B cell (primary cell): ENCODE measurements at places on chromosomes 7 and 10.

DNA sequence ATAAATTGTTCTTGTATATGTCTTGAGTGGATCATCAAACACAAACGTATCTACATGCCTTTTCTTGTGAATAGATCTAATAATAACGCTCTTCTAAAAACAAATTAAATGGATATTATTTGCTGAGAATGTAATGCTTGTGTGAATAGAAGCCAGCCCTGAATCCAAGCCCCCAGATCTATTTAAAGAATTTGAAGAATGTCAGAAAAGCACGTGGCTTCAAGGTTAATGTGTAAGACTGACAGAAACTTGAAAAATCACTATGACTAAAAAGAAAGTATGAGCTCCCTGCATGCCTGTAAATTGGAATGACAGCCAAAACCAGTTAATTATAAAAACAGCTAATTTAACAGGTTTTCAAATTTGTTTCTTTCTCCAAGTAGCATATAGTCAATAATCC lies 43.2 kb upstream of the ATRNL1 start:
- DNase-seq: no peak

DNA sequence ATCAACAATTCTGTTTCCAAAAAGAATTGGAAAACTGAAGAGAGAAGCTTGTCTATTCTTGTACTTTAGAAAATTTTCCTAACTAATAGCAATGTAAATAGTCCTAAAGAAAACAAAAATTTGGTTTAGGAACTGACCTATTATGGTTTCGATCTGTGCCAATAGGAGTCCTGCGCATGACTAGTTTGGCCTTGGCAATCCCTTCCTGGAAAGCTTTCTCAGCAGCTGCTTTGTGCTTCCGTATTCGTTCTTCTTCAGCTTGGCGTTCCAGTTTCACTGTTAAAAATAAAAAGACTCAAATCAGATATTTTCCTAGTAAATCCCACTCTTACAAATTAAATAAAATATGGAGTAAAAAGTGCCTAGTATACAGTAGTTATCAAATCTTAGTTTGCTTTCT lies 36.6 kb downstream of the FZD9 start:
- no peak for DNase-seq

- DNase-seq: no peak
Observed at GRCh38 chr7:82019551-82020475, 250.0 kb upstream of the HGF start.

GRCh38 chr10:44312401-44312800 lies 72.5 kb downstream of the CXCL12 start:
- no peak for DNase-seq

- DNase-seq: no peak
Observed at GRCh38 chr7:155710530-155710929, 66.1 kb downstream of the RBM33 start.

GRCh38 chr7:93575555-93576399 lies 1.3 kb upstream of the CALCR start:
- no peak for DNase-seq

DNA sequence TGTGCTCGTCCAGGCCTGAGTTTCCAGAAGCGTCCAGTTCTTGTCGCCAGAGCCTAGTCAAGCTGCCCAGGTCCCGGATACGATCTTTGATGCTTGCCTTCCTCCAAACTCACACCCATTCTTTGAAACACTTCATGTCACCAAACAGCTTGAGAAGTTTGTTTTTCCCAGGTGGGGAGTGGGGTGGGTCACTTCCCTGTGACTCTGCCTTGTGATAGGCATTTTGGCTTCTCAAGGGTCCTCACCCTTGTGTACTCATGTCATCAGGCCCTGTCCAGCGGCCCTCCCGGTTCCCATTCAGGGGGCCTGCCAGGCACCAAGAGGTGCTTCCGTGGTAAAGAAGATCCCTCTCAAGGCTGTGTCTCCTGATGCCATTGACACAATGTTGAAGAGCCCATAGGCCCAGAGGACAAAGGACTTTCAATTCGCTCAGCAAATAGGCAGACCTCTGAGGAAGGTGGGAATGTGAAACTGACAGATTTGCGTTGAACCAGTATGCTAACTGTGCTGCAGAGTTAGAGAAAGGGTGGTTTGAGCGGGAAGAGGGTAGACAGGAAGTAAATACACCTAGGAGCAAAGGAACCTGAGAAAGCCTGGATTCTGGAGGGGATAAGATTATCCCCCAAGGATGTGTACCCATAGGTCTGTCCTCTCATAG lies 24.7 kb upstream of the SFTPA1 start:
- no peak for DNase-seq

GRCh38 chr10:4677296-4678021 lies 148.5 kb upstream of the AKR1E2 start:
- no peak for DNase-seq

- DNase-seq: no peak
Observed at GRCh38 chr10:132820056-132820455, 34.1 kb upstream of the NKX6-2 start.

- DNase-seq: no peak
Observed at GRCh38 chr10:5515948-5516761, 8.6 kb upstream of the CALML3 start.

- no peak for DNase-seq
Observed at GRCh38 chr10:83881661-83882060, 257.6 kb upstream of the GHITM start.

DNA sequence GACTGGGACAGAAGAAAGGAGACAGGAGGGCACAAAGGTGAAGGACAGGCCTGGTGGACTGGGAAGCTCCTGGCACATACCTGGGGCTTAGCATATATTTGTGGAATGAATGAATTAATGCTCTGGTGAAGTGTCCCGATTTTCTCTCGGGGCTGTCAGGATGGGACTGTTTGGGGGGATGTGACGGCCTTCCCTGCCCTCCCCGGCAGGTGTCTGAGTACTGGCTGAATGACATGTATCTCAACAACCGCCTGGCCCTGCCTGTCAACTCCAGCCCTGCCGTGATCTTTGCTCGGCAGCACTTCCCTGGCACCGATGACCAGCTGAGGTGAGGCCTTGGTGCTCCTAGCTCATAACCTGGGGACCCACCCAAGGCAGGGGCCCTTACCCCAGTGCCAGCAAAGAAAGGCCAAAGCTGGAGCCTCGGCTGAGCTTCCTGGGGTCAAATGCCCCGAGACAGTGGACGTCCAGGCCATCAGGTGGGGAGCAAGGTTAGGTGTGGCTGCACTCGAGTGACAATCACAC lies 6.5 kb downstream of the CHAT start:
- DNase-seq: no peak

DNA sequence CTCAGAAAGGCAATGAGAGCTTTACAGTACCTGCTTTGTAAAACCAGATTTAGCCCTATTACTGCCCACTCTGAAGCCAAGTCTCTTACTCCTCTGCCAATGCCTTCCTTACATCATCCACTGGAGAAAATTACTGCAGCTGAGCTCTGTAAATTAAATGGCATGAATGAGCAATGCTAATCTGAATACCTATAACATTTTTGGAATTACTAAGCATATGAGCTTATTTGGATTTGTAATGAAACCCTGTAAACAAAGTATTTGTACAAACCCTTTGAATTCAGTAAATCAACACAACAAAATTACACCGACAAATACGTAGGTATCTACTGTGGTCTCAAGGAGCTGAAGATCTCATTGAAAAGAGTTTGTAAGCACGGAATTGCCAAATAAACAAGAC lies 12.1 kb upstream of the CCNY start:
- no peak for DNase-seq

GRCh38 chr10:114393482-114393881 lies 10.8 kb downstream of the AFAP1L2 start:
- DNase-seq: no peak

GRCh38 chr10:43206391-43207235 lies 60.3 kb downstream of the RASGEF1A start:
- no peak for DNase-seq

DNA sequence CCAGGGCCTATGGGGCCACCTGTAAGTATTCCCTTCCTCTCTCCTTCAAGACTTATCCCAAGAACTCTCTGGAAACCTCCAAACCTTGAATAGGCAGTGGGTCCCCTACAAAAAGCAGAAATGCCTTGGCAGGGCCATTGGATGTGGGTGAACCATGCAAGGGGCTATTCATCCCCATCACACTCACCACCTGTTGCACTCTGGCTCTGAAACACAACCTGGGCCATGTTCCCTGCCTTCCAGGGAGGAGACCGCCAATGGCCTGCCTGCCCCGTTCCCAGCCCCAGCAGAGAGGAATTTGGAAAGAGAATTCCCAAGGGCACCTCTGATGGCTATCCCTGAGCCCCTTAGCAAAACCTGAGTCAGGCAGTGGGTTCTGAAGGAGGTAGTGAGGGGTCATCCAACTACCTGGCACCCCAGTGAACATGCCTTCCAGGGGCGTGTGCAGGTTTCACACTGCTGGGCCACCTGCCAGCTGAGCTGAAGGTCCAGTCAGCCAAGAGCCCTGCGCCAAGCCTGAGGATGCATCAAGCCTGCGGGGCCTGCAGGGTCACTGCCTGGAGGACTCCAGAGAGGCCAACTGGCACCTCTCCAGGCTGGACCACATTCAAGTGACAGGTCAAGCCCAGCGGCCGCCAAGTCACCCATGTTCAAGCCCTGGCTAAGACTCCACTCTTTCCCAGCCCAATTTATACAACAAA lies 101.3 kb downstream of the COL13A1 start:
- DNase-seq: no peak

GRCh38 chr7:24555184-24555583 lies 18.1 kb upstream of the PALS2 start:
- DNase-seq: no peak

DNA sequence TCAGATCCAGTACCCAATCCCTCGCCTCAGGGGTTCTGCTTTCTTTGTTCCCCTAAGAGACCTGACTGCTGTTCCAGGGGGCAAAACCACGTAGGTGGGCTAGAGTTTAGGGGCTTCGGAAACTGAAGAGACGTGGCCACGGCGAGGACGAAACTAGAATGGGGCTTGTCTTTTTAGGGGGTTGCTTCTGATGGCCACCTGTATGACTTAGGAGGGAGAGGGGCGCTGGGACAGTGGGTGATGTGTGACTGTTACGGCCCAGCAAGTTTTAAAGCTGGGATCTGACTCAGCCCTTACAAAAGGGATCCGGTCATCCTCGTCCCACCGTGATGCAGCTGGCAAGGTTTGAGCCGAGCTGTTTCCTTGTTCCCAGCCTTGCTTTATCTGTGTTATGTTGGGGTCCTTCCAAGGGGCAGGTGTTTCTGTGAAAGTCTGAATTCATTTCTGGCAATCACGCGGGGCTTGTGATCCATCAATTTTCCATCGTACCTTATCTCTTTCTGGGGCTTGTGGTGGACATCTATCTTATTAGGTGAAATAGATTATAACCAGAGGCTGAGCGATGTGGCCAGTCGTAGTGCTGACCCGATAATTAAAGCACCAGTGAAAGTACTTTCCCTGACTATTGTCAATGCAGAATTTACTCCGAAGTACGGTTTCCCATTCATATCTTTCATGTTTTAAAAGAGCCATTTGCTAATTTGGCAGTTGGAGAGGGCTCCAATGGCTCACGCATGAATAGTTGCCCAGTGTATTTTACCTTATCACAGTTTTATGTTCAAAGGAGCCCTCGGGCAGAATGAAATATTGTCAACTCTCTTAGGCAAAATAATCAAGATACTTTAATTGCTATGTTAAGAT lies 830 bp downstream of the MET start:
- DNase-seq: no peak

DNA sequence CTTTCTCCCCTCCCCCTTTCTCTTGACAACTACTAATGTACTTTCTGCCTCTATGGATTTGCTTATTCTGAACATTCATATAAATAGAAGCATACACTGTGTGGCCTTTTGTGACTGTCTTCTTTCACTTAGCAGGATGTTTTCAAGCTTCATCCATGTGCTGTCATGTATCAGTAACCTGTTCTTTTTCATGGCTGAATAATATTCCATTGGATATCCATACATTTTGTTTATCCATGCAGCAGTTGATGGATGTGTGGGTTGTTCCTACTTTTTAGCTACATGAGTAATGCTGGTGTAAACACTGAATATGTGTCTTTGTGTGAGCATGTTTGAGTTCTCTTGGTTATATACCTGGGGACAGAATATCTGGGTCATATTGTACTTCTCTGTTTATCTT lies 107.6 kb downstream of the TRRAP start:
- no peak for DNase-seq
